Colonic mucosa (tissue), 4 donors: ENCODE measurements at places on chromosomes 16 and 17. TPM values are rescaled to one million over a fixed set of nuclear protein-coding genes. Genes with fewer than 3 reads are reported as not detected.

- H3K4me3 ChIP-seq, result no peak overlapping the region
- no peak overlapping the region for H3K27ac ChIP-seq
- H3K27me3 ChIP-seq, result no peaks in the 10 kb centered on the region
- DNase-seq, result no peak
- no peaks in the 10 kb centered on the region for H3K36me3 ChIP-seq
Measured at GRCh38 chr16:87266846-87267245, 50.3 kb downstream of the C16orf95 start.

- DNase-seq, result no peak
- H3K27me3 ChIP-seq, result no peaks in the 10 kb centered on the region
Measured at GRCh38 chr17:78276098-78276887, 44.9 kb downstream of the TMEM235 start.

GRCh38 chr17:74759243-74759801, 10.9 kb downstream of the NHERF1 start:
- no peak for DNase-seq
- H3K36me3 ChIP-seq, result no peaks in the 10 kb centered on the region

Gene CLDN9
- total RNA-seq, result 0.67 TPM

Gene TADA2A
- 22.5 TPM for total RNA-seq

Gene ENKD1
- 9.1 TPM for total RNA-seq

Gene NRN1L
- total RNA-seq, result 0.93 TPM

Gene ZNF319
- 3.5 TPM for total RNA-seq
